ENCODE measurements at places on chromosomes 2 and 18.

DNA sequence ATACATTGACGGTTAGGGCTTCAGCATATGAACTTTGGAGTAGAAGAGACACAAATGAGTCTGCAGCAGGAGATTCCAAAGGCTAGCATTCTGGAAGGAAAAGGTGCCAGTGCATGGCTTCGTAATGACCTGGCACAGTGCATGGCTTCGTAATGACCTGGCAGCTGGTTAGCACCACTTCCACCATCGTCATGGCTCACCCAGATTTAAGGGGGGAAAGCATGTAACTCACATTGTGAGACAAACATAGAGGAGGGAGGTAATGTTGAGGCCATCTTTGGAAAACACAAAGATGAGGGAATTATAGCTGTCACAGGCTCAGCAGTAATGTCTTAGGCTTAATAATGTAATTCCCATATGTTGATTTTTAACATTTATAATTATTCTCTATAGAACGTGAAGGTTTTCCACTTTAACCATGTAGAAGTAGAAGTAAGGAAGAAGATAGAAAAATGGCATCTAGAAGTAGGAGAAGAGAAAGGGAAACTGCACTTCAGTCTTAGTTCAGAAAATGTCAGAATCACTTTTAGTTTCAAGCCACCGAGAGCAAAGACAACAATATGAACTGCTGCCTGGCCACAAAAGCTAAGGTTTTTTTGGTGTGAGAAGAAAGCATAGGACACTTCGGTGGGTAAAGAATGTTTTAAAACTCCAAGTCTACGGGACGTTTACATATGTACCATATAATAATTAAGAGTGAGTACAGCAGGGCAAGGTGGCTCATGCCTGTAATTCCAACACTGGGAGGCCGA, 6.8 kb upstream of the STK25 start:
- no peak for DNase-seq

DNA sequence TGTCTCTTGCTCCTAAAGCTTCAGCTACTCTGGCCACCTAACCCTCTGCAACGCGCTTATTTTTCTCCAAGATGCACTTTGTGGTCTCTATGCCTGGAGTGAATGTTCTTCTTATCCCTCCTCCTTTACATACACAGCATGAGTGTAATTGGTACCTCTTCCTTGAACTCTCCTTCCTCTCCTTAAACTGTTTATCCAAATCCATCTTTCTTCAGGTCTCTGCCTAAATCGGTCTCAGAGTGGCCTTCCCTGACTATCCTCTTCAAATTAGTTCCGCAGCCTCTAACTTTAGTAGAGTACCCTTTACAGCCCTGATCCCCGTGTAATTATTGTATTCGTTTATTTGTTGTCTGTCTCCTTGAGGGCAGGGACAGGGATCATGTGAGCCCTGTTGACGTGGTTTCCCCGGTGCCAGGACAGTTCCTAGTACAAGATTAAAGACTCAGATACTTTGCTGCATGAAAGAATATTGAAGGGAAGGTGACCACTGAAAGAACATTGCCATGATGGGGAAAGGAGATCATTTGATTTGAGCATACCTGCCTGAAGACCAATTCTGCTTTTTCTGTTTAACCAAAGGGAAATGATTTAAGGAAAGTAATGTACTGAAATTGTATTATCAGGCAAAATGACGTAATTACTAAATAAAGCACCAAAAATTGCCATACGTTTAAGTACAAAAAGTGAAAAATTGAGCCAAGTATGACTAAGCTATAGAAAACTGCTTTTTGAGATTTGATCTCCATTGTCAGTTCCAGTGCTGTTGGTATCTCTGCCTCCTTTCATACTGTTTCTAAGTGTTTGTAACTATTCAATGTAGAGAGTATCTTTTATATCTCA, 1.2 kb downstream of the CNOT9 start:
- peak; percentile 65 for DNase-seq

GRCh38 chr2:226247289-226248275, 552.0 kb downstream of the IRS1 start:
- peak; percentile 64 for DNase-seq

DNA sequence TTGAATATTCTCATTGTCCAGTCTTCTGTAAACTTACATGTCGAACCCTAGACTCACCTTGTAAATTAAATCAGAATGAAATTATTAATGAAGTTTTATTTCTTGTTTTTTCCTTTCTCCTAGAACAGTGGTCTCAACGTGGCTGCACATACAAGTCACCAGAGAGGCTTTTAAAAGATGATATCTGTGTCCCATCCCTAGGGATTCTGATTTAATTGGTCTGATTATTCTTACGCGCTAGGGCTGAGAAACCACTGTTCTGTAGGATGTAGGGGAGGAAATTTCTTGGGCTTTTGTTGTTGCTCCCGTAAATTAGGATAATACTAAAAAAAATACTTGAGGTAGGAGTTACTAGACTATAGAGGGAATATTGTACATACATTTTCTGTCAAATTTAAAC, 32.1 kb downstream of the PPM1B start:
- no peak for DNase-seq

GRCh38 chr2:217469203-217469810, 533.5 kb downstream of the TNS1 start:
- DNase-seq = no peak

GRCh38 chr2:160666154-160667060, 172.8 kb upstream of the RBMS1 start:
- DNase-seq = peak; percentile 96

DNA sequence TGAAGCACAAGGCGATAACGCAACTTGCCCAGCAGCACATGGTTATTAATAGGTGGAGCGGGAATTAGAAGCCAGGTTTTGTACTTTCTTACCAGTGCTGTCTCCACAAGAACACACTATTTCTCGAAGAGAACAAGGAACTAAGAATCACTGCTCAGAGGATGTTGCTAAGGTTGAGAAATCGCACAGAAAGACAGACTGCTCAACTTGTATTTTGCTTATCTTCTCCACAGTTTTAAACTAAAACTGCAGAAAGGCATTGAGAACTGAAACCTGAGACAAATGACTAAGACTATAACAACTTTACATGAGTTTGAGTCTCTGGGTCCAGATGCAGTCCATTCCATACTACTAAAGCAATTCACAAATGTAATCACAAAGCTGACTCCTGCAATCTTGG, 6.2 kb downstream of the PRKD3 start:
- peak; percentile 90 for DNase-seq

- no peak for DNase-seq
Observed at GRCh38 chr2:174364628-174365027, 29.9 kb downstream of the SP9 start.

GRCh38 chr2:29951576-29951975, 30.2 kb upstream of the ALK start:
- no peak for DNase-seq

DNA sequence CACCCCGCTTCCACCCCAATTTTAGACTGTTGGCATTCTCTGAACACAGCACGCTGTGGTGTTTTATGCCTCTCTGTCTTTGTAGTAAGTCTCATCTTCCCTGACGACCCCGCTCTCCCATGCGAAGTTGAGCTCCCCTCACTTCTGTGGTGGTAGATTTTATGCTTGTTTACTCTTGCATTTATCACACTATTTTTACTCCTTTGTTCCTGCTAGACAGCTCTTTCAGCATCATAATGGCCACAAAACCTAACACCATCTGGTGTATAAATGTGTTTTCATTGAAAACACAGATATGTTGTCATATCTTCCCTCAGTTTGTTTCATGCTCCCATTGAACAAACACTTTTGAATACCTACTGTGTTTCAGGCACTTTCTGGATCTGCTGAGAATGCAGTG, 57.1 kb downstream of the PKP4 start:
- DNase-seq = no peak

- no peak for DNase-seq
Observed at GRCh38 chr2:127462461-127462860, 44.2 kb downstream of the PROC start.

GRCh38 chr2:66840321-66841002, 405.5 kb downstream of the MEIS1 start:
- peak; percentile 90 for DNase-seq

GRCh38 chr18:76390452-76391035, 104.5 kb downstream of the ZNF516 start:
- DNase-seq = no peak

GRCh38 chr2:185608799-185609198, 129.8 kb upstream of the FSIP2 start:
- peak; percentile 37 for DNase-seq

DNA sequence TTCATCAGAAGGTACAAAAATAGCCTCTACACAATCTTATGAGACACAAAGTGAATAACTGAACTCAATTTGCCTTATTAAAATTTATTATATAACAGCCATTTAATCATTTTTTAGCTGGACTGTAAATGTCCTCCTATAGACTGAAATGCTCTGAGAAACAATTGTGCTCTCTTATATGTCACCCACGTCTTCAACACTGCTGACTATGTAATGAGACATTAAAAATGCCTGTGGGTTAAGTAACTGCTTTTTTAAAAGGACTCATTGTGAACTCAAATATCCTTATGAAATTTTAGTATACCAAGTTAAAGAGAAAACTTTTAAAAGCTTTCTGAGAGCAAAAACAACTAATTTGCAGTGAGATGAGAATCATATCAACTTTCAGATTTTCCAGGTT, 10.4 kb upstream of the GALNT1 start:
- no peak for DNase-seq

Measured in amniotic epithelial cell (primary cell).